ENCODE measurements at places on chromosomes 7 and 10.

- DNase-seq, result peak; percentile 48
Observed at GRCh38 chr10:74824900-74825370, 1.5 kb upstream of the KAT6B start.

DNA sequence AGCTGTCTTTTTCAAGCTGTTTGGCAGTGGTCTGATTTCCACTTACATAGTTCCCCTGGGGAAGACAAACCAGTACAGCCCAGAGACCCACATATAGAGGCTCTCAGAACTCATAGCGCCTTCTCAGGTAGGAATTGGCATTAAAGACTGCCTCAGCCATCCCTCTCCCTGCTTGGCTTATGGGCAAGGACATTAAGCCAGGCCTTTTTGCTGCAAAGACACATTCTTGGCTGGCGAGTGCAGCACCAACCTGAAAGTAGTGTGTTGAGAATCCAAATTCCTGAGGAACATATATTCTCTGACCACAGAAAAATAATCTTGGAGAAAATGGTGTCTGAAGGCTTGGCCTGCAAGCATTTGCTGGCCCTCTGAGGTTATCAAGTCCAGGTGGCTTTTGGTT, 39.2 kb upstream of the HPS1 start:
- DNase-seq, result no peak

DNA sequence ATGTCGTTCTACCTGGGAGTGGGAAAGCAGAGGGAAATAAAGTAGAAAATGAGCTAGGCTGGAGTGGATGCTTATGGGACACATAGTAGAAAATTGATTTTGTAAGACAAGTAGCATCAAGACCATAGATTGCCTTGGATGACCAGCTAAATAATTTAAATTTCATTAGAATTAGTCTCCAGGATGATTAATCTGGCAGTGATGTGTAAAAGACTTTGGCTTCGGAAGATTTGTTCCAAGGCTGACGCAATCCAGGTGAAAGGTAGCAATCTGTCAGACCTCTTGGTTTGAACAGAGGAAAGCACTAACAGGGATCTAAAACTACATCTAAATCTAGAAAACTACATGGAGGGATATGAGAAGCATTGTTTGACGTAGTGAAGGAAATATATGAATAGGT, 236.5 kb downstream of the ARL4A start:
- DNase-seq, result no peak

DNA sequence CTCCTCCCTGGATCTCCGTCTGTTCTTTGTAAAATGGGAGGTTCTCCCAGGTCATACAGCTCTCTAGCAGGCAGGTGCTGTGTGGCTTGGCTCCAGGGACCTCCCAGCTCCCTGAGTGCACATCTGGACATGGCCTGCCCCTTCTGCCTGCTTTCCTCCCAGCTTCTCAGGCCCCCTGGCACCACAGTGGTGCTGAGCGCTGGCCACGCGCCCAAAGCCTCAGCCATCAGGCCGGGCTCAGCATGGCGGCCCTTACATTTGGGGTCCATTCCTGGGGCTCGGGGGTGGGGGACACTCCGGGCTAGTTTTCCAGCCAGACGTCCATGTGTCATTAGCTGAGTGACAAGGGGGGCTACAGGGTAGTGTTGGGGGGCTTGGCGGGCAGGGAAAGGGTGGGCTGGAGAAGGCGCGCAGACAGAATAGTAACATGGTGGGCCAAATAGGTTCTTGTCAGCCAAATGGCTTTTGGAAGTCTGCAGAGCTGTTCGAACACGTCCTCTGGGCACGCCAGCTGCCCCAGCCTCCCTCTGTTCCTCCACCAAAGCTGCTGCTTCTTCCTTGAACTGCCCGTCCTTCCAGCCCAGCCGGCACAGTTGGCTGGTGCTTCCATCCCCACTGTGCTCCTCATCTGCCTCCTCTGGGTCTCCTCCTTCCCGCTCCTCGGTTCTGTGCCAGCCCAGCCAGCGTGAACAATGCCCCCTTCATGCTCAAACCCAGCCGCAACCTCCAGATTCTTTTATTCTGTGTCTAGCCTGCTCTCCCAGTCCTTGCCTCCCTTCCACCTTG, 65.9 kb downstream of the GOLGA7B start:
- DNase-seq, result no peak

DNA sequence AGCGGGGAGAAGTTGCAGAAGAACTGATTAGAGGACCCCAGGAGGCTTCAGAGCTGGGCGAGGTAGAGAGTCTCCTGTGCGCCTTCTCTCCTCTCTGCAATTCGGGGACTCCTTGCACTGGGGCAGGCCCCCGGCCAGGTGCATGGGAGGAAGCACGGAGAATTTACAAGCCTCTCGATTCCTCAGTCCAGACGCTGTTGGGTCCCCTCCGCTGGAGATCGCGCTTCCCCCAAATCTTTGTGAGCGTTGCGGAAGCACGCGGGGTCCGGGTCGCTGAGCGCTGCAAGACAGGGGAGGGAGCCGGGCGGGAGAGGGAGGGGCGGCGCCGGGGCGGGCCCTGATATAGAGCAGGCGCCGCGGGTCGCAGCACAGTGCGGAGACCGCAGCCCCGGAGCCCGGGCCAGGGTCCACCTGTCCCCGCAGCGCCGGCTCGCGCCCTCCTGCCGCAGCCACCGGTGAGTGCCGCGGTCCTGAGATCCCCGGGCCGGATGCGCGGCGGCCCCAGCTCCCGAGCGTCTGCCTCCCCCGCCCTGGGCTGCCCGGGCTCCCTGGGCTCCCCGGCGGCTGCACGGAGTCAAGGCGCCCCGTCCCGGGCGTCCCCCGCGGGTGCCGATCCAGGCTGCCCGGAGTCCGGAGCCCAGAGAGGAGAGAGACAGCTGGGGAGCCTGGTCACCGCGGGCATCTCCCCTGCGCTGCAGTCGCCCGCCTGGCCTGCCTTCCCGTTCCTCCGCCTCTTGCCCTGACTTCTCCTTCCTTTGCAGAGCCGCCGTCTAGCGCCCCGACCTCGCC, at the start of gene PLAU:
Gene PLAU (plus strand): TSS at position 369 of the 789 bp plus-strand sequence. CDS start 424 bp downstream, outside the sequence.
- no peak for DNase-seq

- DNase-seq, result no peak
Observed at GRCh38 chr7:91869661-91870060, 10.8 kb downstream of the MTERF1 start.

GRCh38 chr10:95655571-95656290, 780 bp downstream of the ALDH18A1 start:
- peak; percentile 24 for DNase-seq

GRCh38 chr7:38040831-38041230, 120.4 kb downstream of the EPDR1 start:
- DNase-seq, result no peak

- no peak for DNase-seq
Observed at GRCh38 chr7:135744938-135745702, 3.5 kb downstream of the FAM180A start.

GRCh38 chr7:1883031-1883761, 213.1 kb downstream of the ELFN1 start:
- no peak for DNase-seq

DNA sequence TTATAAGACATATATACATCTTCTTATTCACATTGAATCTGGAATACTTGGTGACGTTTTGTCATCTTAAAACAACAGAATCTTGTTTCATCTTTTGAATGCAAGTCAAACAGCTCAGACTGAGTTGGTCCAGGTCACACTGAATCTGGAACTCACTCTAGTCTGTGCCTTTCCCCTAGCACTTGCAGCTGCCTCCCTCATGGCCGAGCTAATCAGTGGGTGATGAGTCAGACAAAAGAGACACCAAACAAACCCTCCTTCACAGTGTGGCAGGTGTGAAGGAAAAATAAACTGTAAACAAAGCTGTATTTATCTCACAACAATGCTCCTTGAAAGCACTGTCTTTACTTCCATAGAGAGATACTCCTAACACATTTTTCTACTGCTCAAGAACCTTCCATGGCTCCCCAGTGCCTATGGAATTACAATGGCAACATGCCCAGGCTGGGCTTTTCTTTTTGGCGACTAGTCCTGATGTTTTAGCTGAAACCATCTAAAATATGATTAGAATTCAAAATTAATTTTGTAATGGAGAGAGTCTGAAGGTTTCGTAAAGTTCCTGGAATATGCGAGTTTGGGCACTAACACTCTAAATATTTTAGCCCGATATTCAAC, 140.0 kb downstream of the ZNF365 start:
- DNase-seq, result no peak

GRCh38 chr7:115782696-115783490, 247.7 kb downstream of the TFEC start:
- no peak for DNase-seq

DNA sequence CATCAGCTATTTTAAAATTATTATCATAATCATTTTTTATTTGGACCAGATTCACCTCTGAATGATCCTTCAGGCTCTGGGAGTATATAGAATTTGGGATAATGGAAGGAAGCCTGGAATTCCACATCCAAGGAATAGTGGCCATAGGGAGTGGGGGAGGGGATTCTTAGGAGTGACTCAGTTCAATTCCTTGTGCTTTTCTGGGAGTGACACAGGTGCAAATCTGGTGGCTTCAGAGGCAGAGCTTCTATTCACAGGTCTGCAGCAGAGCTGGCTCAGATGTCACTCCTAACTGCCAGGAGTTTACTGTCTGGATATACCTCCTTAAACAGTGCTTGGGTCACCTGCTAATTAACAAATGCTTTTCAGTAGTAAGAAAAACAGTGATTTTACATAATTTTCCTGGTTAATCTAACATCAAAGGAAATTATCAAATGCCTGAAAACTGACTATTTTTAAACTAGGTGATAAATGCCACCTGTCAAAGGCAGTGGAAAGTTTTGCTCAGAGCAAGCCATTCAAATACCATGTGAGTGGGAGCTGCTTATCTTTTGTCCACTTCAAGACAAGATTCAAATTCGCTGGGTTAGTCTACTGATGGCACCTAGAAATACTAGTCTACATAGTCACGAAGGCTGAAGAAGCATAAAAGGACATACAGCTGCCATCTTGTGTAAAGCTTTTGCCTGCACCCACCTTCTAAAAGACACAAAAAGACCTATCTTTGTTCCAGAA, 106.7 kb upstream of the LAMB4 start:
- no peak for DNase-seq

GRCh38 chr10:120492346-120492745, 35.3 kb downstream of the PLPP4 start:
- DNase-seq, result no peak

DNA sequence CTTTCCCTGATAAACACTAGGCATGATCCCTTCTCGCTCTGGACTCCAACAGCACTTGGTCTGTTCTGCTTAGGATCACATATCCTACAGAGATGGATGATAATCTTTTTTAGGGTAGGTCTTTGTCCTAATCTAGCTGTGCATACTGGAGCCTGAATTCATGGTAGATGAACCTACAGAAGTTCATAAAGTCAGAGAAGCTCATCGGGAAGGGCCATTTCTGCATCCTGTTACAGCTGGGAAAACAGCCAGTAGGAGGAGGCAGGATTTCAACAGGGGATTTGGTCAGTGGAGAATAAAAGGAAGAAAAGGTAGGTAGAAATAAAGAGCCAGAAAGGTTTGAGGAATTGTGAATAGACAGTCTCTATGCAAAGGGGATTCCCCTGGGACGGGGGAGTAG, 101.4 kb downstream of the ANK3 start:
- no peak for DNase-seq

- no peak for DNase-seq
Observed at GRCh38 chr10:21171936-21172541, 274.9 kb upstream of the NEBL start.

GRCh38 chr7:66920256-66920655, 769 bp upstream of the TMEM248 start:
- DNase-seq, result no peak

DNA sequence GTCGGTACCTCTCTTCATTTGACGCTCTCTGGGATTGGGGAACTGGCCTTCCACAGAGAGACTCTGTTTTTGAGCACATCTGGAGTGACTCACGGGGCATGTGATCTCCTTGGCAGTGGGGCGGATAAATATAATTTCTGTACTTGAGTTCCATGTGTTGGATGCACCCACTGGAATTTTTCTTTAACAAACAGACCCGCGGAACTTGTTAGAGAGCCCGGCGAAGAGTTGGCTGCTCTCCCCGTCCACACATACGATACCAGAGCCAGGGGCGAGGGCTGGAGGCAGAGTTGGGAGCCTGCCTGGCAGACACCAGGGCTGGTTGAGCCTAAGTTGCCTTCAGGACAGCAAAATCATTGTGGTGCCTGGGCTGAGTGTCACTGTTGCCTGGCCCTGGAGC, at the start of gene FAM180A:
Gene FAM180A (minus strand): TSS at position 44 of the 400 bp plus-strand sequence. CDS start 233 bp downstream, outside the sequence.
- no peak for DNase-seq

- no peak for DNase-seq
Observed at GRCh38 chr10:121792198-121792597, 135.6 kb downstream of the ATE1 start.

DNA sequence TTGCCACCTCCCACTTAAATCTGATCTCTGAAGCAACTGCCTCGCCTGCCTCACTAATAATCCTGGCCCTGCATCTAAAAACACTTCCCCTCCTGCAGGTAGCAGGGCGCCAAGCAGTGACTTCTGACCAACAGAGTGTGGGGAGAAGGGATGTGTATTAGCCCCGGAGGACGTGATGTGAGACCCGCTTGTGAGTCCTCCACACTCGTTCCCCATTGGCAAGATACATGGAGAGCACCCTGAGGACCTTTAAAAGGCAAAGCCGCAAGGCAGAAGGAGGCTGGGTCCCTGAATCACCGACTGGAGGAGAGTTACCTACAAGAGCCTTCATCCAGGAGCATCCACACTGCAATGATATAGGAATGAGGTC, 6.1 kb upstream of the PILRA start:
- no peak for DNase-seq

DNA sequence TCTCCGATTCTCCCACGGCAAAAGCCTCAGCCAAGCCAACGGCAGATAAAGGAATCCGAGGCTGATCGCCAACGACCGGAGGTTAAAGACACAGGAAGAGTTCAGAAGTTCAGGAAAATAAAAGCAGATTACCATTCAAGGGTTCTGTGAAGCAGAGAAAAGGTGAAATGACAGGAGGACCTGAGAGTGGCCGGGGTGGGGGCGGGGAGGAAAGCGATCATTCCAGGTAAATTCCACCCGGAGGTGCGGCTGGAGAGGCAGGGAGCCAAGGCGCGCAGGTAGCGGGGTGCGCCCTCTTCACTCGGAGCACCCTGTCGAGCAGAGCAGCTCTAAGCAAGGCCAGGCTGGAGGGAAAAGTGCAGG, 35.3 kb upstream of the SEPHS1 start:
- no peak for DNase-seq

GRCh38 chr10:32337350-32337749, 9.6 kb downstream of the EPC1 start:
- no peak for DNase-seq

DNA sequence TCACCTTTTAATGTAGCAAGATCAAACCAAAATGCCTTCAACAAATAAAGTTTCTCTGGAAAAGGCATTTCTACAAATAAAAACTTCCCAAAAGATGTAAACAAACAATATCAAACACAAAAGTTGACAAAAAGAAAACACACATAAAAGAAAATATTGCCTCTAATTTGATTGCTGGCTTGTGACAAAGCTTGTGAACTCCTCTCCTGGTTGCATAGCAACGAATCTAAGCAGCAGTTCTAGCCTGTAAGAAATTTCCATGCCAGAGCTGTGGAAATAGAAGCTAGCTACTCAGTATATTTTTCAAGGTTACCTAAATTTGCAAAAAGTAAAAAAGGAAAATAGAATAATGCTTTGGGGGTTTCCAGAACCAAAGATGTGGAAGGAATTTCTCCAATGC, 173.9 kb upstream of the CDK1 start:
- DNase-seq, result no peak

GRCh38 chr7:100374601-100375000, 1.3 kb downstream of the PILRA start:
- no peak for DNase-seq

- DNase-seq, result no peak
Observed at GRCh38 chr10:130999376-131000202, 311.9 kb downstream of the TCERG1L start.

All from activated naive CD4-positive, alpha-beta T cell (primary cell).